Endothelial cell (in vitro differentiated cells): ENCODE measurements at places on chromosomes 7 and 10. TPM values are rescaled to one million over a fixed set of nuclear protein-coding genes. Genes with fewer than 3 reads are reported as not detected.
A peak's percentile ranks its signal among the peaks of the same experiment; 100 is the strongest.

Gene PTPN20
- total RNA-seq, result 0.97 TPM

Gene SFXN4
- total RNA-seq, result 19.0 TPM

Gene KCNMA1
- 5.1 TPM for total RNA-seq

Gene REPIN1
- total RNA-seq, result 138 TPM

Gene CYP3A7
- total RNA-seq, result 0.18 TPM

Gene AHR
- 73.9 TPM for total RNA-seq

Gene ST8SIA6
- 1.7 TPM for total RNA-seq

Gene PRLHR
- total RNA-seq, result not detected

Gene TSPAN33
- total RNA-seq, result 1.8 TPM

Gene PROSER2
- 5.7 TPM for total RNA-seq

Gene CALN1
- 1.4 TPM for total RNA-seq

DNA sequence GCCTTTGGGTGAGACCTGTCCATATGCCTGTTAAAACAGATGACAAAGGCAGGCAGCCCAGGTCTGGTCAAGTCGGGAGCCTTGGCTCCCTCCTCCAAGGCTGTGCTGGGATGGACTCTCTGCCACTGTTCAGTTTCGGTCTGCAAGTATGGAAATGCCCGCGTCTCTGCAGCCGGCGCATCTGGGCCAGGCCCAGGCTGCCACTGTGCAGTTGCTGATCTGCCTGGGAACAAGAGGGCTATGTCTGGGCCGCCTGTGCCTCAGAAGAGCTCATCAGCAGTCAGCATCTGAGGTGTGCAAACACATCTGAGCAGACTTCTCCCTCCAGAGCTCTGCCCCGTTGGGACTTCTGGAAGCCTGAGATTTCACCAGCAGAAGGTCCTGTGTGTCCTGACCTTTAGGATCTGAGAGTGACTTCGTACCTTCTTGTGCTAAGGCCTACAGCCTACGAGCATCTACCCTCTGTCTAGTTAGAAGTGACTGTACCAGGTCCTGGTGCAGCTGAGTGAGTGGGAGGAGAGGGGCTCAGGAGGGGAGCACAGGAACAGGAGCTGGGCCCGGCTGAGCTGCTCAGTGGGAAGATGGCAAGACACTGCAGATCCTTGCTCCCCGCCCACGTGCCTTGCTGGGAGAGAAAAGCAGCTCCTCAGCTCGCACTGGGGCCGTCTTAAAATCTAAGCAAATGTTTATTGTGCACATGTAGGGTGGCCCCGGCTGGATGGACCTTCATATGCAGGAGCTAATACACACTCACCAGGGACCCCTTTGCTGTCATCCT is 50.9 kb downstream of the DOCK1 start:
- no peak for DNase-seq

GRCh38 chr7:25565949-25566348 is 337.7 kb upstream of the NPVF start:
- peak; percentile 63 for DNase-seq

DNA sequence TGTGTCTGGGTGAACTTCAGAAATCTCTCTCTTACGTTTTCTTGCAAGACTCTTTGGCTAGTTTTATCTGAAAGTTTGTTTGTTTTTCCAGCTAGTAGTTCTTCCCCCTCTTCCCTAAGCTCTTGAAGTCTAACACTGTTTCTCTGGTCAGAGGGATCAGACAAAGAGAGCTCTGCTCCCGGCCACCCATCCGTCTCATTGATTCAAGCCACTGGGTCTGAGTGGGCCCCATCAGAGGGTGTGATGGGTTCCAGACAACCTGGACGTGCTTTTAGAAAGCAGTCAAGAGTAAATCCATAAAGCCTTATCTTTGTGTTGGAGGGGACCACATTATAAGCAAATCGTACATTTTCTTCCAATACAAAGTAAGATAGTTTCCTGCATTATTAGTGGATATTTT is 242.6 kb upstream of the C7orf33 start:
- no peak for DNase-seq

- DNase-seq, result no peak
Measured at GRCh38 chr10:122499012-122499411, 37.7 kb downstream of the HTRA1 start.

DNA sequence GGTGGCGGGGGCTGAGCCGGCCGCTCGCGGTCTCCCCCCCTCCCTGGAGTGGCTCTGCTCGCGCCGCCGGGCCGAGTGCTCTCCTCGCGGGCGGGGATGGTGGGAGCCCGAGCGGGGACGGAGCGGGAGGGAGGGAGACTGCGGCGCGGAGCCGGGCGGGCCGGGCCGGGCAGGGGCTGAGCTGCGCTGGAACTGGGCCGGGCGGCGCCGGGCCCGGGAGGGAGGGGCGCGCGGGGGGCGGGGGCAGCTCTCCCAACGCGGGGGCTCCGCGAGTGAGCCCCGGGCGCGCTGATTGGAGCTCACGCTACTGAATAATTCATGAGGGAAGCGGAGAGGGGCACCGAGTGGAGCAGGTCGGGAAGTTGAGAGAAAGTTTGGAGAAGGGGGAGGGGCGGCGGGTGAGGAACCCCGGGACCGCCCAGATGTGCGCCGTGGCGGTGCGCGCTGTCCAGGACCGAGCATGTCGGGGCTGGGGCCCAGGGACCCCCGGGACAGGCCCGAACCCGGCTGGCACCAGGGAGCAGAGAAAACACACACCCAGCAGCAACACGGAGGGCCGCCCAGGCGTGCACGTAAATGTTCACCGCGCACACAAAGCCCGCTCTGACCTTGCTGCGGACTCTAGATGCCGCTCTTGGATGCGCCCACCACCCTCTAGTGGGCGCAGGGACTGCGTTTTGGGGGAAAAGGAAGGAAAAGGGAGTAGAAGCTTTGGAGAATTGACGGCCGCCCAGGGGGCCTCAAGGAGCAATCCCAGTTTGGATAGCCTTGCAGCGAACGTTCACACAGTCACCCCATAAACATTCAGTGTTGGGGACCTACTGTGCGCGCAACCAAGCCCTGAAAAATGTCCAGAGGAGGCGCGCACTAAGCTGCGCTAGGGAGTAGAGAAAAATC is at the start of gene EPHB4:
Gene EPHB4 (minus strand): TSS at position 194 of the 897 bp plus-strand sequence. CDS start 493 bp downstream, outside the sequence.
- DNase-seq, result peak; percentile 87

GRCh38 chr10:2478656-2479055 is 588.7 kb upstream of the PFKP start:
- no peak for DNase-seq

- DNase-seq, result no peak
Measured at GRCh38 chr10:97428572-97428981, 2.6 kb downstream of the PGAM1 start.

DNA sequence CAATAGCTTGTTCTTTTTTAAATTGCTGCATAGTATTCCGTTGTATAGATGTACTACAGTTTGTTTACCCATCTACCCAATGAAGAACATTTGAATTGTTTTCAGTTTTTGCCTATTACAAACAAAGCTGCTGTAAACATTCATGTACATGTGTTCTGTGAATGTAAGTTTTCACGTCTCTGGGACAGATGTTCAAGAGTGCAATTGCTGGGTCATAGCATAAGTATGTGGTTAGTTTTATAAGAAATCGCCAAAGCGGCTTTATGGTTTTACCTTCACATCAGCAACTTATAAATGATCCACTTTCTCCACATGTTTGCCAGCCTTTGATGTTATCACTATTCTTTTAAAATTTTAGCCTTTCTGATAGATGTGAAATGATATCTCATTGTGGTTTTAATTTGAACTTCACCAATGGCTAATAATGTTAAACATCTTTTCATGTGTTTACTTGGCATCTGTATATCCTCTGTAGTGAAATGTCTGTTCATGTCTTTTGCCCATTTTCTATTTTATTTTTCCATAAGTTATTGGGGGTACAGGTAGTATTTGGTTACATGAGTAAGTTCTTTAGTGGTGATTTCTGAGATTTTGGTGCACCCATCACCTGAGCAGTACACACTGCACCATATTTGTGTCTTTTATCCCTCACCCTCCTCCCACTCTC is 73.5 kb downstream of the TBXAS1 start:
- DNase-seq, result no peak

DNA sequence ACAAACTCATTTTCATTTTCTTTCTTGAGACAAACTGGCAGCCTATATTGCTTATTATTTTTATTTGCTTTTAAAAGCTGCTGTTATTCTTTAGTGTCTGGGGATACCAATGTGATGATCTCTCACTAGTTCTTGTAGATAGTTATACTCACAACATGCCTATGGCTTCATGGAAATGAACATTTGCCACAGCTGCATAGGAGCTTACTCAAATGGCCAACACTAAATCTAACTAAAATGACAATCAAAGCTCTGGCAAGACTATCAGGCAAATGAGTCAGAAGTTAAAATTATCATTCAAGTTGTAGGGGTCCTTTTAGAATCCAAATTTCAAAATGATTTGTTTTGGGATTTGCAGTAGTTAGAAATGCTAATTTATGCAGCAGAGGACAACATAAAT is 225.9 kb downstream of the ANK3 start:
- DNase-seq, result no peak

DNA sequence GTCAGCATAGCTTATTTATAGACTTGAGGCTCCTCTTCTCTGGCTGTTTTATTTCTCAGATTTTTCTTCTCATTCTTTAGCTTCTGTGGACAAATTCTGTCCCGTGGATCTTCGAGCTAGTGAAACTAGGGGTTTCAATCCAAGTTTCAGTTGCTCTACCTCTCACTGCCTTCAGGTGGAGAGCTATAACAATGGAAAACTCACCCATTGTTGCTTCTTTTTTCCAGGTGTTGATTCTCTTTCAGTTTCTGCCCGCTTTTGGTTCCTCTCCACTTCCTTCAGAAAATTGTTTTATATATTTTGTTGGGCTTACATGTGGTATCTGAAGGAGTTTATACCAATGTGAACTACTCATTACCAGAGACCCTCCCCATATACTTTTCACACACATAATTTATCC is 266.1 kb downstream of the TCF7L2 start:
- DNase-seq, result no peak
